ENCODE measurements at places on chromosomes 4 and X. TPM values are rescaled to one million over a fixed set of nuclear protein-coding genes. Genes with fewer than 3 reads are reported as not detected.
A peak's percentile ranks its signal among the peaks of the same experiment; 100 is the strongest.

DNA sequence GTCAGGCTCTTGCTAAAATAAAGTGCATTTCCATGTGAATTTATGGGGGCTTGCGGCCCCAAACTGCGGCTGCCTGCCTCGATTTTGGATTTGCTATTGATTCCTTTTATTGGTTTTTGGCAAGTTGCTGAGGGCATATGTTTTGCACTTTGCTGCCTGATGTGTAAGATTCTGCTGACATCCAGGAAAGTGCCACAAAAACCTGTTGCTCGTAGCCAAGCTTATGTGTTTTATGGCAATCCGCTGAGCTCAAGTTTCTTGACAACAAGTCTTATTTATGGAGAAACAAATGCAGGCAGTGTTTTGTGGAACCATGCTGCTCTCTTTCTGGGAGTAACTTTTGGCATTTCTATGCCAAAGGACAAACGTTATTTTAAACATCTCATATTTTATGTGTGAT, 97.3 kb upstream of the DDIT4L start:
- DNase-seq, result no peak

The FGF2 gene
- total RNA-seq, result 79.5 TPM

The CDS1 gene
- 0.36 TPM for total RNA-seq

The RTL9 gene
- 1.5 TPM for total RNA-seq

DNA sequence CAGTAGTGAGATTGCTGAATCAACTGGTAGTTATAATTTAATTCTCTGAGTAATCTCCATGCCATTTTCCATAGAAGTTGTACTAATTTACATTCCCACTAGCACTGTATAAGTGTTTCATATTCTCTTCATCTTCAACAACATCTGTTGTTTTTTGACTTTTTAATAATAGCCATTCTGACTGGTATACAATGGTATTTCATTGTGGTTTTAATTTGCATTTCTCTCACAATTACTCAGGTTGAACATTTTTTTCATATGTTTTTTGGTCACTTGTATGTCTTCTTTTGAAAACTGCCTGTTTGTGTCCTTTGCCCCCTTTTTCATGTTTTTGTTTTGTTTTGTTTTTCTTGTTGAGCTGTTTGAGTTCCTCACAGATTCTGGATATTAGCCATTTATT, 880.2 kb downstream of the RAPGEF2 start:
- DNase-seq, result no peak

- no peak for DNase-seq
Measured at GRCh38 chr4:8695237-8696219, 103.0 kb downstream of the CPZ start.

GRCh38 chr4:120622601-120623000, 299.9 kb downstream of the PRDM5 start:
- no peak for DNase-seq

- no peak for DNase-seq
Measured at GRCh38 chr4:3030566-3031356, 43.6 kb downstream of the HTT-AS start.

- peak; percentile 8 for DNase-seq
Measured at GRCh38 chr4:70885174-70885573, 17.0 kb upstream of the MOB1B start.

The PPP1R3F gene
- 6.9 TPM for total RNA-seq

The H2BW2 gene
- not detected for total RNA-seq

- no peak for DNase-seq
Measured at GRCh38 chrX:82842286-82842685, 665.8 kb upstream of the POU3F4 start.

The ANKRD17 gene
- total RNA-seq, result 64.4 TPM
